BJ (cell line): ENCODE measurements at places on chromosomes 2 and 18.

DNA sequence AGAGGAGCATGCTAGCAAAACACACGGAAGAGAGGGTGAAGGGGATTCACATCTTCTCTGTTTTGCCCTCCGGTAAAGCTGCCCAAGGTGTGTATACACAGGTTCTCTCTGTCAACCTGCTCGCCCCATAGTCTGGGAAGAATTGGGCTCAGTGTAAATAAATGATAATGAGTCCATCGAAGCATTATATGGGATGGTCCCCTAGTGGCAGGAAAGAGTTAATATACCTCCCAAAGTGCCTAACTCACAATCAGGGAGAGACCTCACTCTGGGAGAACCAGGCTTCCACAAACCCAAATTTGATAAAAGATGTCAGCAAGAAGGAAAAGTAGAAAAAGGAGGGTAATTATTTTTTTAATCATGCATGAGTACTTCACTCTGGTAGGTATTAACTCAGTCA is 262.2 kb upstream of the ZNF521 start:
- DNase-seq: no peak

GRCh38 chr2:14554849-14555545 is 77.5 kb upstream of the LRATD1 start:
- DNase-seq: no peak

GRCh38 chr2:139911160-139911559 is 1131.0 kb upstream of the NXPH2 start:
- DNase-seq: no peak

DNA sequence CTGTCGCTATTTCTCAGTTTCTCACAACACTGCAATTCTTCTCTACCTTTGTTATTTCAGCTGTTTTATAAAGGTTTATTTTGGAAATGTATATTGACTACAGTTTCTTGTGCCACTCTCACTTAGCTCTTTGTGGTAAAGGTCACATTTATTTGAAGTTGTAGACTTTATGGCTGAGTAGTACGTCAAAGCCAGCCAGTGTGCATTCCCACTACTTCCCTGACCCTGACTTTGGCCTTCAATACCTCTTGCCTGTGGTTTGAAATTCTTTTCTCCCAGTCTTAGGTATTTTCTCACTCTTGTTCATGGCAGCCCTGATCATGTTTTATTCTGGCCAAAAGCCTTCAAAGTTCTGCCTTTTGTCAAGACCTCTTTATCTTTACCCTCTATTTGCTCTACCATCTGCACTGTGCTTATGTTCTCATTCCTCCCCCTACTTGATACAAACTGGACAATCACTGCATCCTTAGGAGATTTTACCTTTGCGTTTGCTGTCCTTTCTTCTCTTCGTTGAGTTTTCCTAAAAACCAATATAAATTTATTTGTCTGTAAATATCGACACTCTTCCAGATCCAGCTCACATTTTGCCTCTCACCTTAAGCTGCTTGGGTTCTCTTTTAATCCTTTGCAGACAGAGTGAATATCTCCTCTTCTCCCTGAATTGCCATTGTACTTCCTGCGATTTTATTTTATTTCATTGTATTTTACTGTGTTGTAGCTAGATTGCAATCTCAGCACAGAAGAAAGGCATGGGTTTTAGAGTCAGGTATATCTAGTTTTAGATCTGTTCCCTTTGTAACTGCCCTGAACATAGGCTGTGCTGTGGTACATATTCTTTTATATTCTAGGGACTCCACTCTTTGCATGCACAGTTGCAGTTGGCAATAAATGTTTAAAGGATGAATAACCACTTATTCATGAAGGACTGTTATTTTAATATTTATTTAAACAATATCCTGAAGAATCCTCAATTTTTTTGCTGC is 31.2 kb downstream of the GULP1 start:
- DNase-seq: no peak

- no peak for DNase-seq
Observed at GRCh38 chr18:8816220-8816619, 110.9 kb downstream of the MTCL1 start.

DNA sequence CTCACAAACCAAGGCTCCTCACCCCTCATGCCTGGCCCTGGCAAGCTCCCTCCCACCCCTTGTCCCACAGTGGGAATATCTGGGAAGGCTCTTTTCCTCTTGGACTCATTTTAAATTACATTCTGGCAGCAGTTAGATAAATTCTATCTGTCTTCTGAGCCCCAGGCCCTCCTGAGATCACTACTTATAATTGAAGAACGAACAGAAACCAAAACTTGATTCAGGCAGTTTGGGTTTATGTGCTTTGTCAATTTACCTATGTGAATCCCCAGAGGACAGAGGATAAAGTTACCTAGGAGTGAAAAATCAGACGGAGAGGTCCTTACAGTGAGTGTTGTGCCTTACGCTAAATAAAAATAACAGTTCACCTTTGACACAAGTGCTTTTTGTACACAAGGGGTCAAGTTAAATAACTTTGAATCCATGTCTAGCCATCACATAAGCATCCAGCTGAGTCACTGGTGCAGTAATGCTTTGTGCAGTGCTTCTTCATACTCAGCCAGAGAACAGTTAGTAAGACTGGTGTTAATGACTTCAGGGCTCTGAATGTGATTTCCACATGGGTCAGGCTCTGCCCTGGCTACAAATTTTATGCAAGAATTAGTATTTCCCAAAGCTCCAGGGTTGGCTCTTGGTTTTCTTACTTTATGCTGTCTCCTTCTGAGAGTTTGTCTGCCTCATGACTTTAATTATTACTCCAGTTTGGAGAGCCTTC is 329.3 kb downstream of the INSIG2 start:
- no peak for DNase-seq

DNA sequence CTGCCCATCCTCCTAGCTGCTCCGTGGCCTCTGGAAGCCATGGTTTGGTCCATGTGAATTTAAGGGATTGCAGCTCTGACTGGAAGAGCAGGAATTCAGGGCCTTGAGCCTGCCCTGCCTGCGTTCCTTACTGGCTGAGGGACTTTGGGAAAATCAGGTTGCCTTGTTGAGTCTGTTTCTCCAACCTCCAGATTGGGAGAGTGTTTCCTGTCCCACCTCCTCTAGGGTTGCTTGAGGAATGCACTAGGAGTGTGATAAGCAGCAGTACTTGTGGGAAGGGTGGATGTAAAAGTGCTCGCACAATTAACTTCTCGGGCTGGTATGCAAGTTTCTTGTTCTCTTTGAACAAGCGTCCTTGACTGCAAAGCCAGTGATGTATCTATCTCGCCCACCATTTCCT is 84.4 kb upstream of the YWHAQ start:
- no peak for DNase-seq

- DNase-seq: no peak
Observed at GRCh38 chr2:38432820-38433606, 55.9 kb upstream of the ATL2 start.

DNA sequence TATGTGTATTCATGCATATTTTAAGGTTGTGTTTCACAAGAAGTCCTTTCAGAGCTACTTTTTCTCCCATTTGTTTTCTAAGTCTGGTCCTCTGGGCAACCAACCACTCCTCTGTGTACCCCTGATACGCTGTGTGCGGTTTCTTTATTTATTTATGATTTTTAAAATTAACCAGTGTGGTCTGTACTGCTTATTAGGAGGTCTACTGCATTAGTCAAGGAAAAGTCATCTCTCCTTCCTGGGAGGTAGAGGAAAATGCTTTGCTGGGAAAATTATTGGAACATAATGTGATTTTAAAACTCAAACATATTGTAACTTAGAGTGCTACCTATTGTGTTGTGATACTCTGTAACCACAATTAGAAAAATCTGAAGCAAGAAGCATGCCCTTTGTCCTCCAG is 1404.3 kb downstream of the SUCLG1 start:
- no peak for DNase-seq

DNA sequence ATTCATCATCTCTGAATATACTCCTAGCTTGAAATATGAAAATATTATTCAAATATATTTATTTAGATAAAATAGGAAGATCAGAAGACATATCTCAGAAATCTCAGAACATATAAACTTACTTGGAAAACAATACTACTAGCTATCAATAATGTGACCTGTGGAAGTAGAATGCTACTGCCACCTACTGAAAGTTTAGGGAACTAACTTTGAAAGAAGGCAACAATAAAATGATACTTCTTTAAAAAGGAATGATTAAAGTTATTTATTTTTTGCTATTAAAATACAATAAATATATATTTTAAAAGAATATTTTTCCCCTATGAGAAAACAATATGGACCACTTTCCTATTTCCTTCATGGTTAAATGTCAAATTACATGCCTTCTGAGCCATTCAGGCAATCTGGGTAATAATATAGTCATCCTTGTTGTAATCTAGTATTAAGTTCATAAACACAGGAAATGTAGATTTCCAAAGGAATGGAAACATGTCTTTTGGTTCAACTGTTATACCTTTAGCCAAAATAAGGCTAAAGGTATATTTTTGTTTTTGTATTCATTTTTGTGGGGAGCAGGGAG is 26.0 kb downstream of the ACADL start:
- DNase-seq: no peak

DNA sequence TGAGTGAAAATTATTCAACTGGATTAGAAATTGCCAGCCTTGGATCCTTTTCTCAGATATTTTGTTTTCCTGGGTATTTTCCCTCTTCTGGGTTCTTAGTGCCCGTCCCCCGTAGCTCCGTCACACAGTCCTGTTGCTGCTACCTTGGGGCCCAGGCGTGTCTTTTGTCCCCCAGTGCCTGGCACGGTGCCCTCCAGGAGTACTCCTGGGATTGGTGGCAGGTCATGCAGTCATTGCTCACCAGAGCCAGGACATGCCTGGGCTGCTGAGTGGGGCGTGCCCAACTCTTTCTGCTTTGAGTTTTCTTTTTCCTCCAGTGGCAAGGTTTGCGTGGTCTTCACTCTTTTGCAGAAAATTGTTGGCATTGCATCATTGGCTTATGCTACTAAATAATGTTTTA is 275.2 kb downstream of the AGAP1 start:
- no peak for DNase-seq

DNA sequence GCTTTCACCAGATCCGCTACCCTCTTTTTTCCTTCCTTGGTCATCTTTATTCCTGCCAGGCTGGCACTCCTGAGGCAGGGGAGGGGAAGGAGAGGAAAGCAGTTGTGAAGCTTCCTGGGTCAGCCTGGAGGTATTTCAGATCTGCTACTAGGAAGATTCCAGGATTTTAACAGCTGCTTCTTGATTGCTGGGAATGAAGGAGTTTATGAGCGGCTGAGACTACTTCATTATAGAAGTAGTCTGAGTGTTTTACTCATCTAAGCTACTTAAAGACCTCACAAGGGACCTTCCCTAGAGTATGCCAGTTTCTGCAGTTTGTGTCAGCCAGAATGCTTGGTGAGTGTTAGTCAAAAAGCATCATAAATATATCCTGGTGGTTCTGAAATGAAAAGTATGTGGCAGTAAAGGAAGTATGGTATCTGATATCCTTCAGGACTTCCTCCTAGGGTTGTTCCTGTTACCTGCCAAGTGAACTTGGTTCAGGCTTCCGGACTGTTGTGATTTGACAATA is 1.9 kb downstream of the TANC1 start:
- DNase-seq: no peak

- DNase-seq: no peak
Observed at GRCh38 chr18:71028285-71028762, 739.5 kb downstream of the SOCS6 start.

GRCh38 chr2:231227310-231228162 is 29.1 kb downstream of the ARMC9 start:
- no peak for DNase-seq

- no peak for DNase-seq
Observed at GRCh38 chr2:195682077-195682476, 25.1 kb downstream of the SLC39A10 start.

DNA sequence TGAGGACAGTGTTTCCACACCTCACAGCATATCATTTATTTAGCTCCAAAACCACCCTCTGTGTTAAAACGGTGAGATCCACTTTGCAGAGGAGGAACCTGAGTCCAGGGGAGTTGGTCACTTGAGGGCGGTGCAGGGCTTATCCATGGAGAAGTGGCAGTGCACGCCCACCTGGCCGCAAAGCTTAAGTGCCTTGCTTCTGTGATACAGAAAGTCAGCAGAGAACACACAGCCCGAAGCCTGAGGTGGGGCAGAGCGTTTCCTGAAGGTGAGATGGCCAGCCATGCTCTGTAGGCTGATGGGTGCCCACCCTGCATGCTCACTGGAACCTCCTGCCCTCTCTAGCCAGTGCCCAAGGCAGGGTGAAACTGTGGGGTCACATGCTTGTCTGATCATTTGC is 87.3 kb downstream of the SH3RF3 start:
- no peak for DNase-seq

GRCh38 chr18:13028869-13029268 is 37.7 kb downstream of the CEP192 start:
- no peak for DNase-seq
